Hepatocyte (in vitro differentiated cells): ENCODE measurements at places on chromosomes 13 and 19.

GRCh38 chr13:94988654-94989053 lies 276.3 kb upstream of the SOX21 start:
- no peaks in the 10 kb centered on the region for H3K27me3 ChIP-seq
- no peaks in the 10 kb centered on the region for H3K4me1 ChIP-seq
- H3K27ac ChIP-seq: no peak overlapping the region
- H3K36me3 ChIP-seq: no peaks in the 10 kb centered on the region
- no peak overlapping the region for H3K4me3 ChIP-seq
- no peak for DNase-seq

- H3K27me3 ChIP-seq: no peaks in the 10 kb centered on the region
- H3K4me3 ChIP-seq: no peak overlapping the region
- no peaks in the 10 kb centered on the region for H3K36me3 ChIP-seq
- H3K27ac ChIP-seq: no peak overlapping the region
- no peak for DNase-seq
- peaks cover 25% of the 10 kb centered on the region for H3K4me1 ChIP-seq
Observed at GRCh38 chr19:40419780-40420179, 6.0 kb downstream of the SERTAD1 start.

- no peaks in the 10 kb centered on the region for H3K36me3 ChIP-seq
- DNase-seq: no peak
- no peak overlapping the region for H3K4me3 ChIP-seq
Observed at GRCh38 chr13:94112227-94112626, 367.3 kb downstream of the DCT start.

DNA sequence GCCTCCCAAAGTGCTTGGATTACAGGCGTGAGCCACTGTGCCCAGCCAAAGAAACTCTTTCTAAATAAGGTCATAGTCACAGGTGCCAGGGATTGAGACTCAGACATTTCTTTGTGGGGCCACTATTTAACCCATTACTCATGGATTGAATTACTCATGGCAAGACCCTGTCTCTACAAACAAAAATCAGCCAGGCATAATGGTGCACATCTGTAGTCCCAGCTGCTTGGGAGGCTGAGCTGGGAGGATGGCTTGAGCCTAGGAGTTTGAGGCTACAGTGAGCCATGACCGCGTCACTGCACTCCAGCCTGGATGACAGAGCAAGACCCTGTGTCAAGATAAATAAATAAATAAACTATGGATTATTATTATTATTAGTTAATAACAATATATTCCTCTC lies 3.6 kb upstream of the KLF2 start:
- H3K4me3 ChIP-seq: no peak overlapping the region
- no peaks in the 10 kb centered on the region for H3K36me3 ChIP-seq
- peaks cover 15% of the 10 kb centered on the region for H3K4me1 ChIP-seq
- H3K27me3 ChIP-seq: peaks cover 3% of the 10 kb centered on the region

DNA sequence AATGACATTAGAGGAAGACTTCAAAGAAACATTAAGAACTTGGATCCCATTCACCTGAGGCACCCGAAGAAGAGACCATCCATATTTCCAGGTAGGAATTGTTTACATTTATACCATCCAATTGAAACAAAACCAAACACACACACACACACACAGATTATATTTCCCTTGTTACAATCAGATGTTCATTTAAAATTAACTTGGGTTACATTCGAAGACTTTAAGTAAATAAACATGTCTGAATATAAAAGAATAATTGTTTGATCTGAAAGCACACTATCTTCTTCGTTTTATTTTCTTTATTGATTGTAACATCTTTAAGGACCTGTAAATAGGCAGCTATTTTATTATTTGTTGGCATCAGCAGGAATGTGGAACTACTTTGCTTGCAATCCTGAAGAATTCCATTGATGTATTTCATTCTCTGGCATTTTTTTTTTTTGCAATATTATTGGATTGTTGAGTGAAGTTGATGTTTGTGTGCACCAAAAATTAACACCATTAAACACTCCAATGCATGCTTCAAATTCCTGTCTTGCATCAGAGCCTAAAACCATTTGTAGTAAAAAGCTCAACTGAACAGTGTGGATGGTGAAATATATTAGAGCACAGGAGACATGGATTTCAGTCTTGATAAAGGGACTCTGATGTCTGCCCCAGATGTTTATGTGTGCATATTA lies 85.3 kb upstream of the FRY start:
- no peak overlapping the region for H3K4me3 ChIP-seq
- H3K27ac ChIP-seq: no peak overlapping the region
- DNase-seq: no peak
- H3K36me3 ChIP-seq: no peaks in the 10 kb centered on the region

- DNase-seq: no peak
- no peak overlapping the region for H3K4me3 ChIP-seq
- no peaks in the 10 kb centered on the region for H3K36me3 ChIP-seq
- no peak overlapping the region for H3K27ac ChIP-seq
Observed at GRCh38 chr13:43797159-43797558, 10.4 kb upstream of the ENOX1 start.

DNA sequence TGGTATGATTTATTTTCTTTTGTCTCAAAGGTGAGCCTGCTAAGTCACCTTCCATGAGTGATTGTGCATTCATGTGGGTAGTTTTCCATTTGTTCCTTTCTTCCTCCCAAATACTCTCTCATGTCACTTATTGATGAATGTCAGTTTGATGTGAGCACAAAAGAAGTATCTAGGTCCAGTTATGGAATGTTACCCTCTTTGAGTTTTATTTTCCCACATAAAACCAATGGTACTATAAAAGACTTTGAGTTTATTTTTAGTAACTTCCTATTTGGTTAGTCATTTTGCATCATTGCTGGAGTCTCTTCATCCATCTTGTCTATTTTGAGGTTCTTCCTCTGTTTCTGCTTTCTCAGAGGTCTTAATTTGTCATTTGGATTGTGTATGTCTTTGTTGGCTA lies 321.3 kb downstream of the GPC6 start:
- no peak overlapping the region for H3K4me3 ChIP-seq
- no peak for DNase-seq
- H3K36me3 ChIP-seq: no peaks in the 10 kb centered on the region
- no peaks in the 10 kb centered on the region for H3K27me3 ChIP-seq
- H3K27ac ChIP-seq: no peak overlapping the region
- H3K4me1 ChIP-seq: no peaks in the 10 kb centered on the region

- no peak for DNase-seq
- no peak overlapping the region for H3K27ac ChIP-seq
- H3K4me1 ChIP-seq: no peaks in the 10 kb centered on the region
- H3K36me3 ChIP-seq: no peaks in the 10 kb centered on the region
- H3K27me3 ChIP-seq: no peaks in the 10 kb centered on the region
Observed at GRCh38 chr13:24687611-24688010, 7.4 kb downstream of the ATP12A start.

- no peak overlapping the region for H3K27ac ChIP-seq
- H3K4me1 ChIP-seq: no peaks in the 10 kb centered on the region
- DNase-seq: no peak
- no peak overlapping the region for H3K4me3 ChIP-seq
Observed at GRCh38 chr13:45269204-45269603, 68.4 kb upstream of the KCTD4 start.

- H3K36me3 ChIP-seq: no peaks in the 10 kb centered on the region
- H3K27me3 ChIP-seq: peaks cover 6% of the 10 kb centered on the region
- H3K4me3 ChIP-seq: peak overlapping the region; percentile 52
- H3K4me1 ChIP-seq: peaks cover 3% of the 10 kb centered on the region
Observed at GRCh38 chr13:19601749-19602725, 31.4 kb upstream of the MPHOSPH8 start.

GRCh38 chr13:33296793-33297425 lies 11.4 kb upstream of the STARD13 start:
- no peaks in the 10 kb centered on the region for H3K4me1 ChIP-seq
- H3K27me3 ChIP-seq: no peaks in the 10 kb centered on the region
- H3K4me3 ChIP-seq: no peak overlapping the region

GRCh38 chr19:48836089-48837017 lies at the start of gene HSD17B14:
Gene HSD17B14, minus strand, starts transcription at chr19:48836491. Its CDS starts 80 bp downstream, at chr19:48836411.
- DNase-seq: peak; percentile 78
- peak within 1 kb of the TSS; percentile 97 for H3K27ac ChIP-seq
- H3K36me3 ChIP-seq: no peaks in the 10 kb centered on the region
- H3K27me3 ChIP-seq: no peaks in the 10 kb centered on the region
- H3K4me3 ChIP-seq: peak within 1 kb of the TSS; percentile 34

GRCh38 chr19:42189133-42189532 lies 28.3 kb downstream of the DEDD2 start:
- no peak overlapping the region for H3K27ac ChIP-seq
- H3K36me3 ChIP-seq: no peaks in the 10 kb centered on the region
- no peak for DNase-seq
- H3K27me3 ChIP-seq: peaks cover 6% of the 10 kb centered on the region
- no peak overlapping the region for H3K4me3 ChIP-seq

DNA sequence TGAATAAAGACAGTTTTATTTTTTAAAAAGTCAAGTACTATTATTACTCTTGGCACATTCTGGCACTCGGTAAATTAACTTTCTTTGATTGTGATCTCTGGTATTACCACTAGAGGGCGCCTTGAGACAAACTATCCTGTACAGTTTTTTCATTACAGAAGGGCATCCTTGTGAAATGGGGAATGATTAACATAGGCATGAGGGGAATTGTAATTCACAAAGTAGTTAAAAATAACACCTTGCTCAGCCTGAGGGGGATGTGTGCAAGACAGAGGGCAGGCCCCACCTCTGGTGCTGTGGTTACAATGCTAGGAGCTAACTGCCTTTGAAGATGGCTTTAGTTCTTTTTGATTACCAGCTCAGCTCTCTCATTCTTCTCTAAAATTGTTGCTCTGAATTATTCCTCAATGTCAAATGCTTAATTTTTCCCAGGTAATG lies 24.2 kb upstream of the C1QTNF9B start:
- H3K4me1 ChIP-seq: no peaks in the 10 kb centered on the region
- H3K36me3 ChIP-seq: no peaks in the 10 kb centered on the region
- peaks cover 5% of the 10 kb centered on the region for H3K27me3 ChIP-seq

DNA sequence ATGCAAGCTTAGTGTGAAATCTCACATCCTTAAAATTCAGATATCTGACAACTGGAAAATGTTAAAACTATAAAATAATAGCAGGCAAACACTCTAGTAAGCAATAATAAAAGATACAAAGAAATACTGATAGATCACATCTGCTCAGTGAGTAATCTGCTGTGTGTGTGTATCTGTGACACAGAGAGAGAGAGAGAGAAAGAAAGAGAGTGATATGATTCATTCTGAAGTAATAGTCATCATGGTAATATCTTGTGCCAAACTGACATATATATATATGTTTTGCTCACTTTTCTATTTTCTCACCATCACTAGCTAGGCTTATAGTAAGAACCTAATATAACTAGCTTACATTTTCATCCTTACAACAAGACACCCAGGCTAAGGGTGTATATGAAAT lies 288.0 kb upstream of the SLITRK6 start:
- no peak overlapping the region for H3K27ac ChIP-seq
- no peaks in the 10 kb centered on the region for H3K4me1 ChIP-seq
- no peaks in the 10 kb centered on the region for H3K27me3 ChIP-seq
- H3K4me3 ChIP-seq: no peak overlapping the region

- peaks cover 50% of the 10 kb centered on the region for H3K27me3 ChIP-seq
- no peak overlapping the region for H3K4me3 ChIP-seq
- H3K27ac ChIP-seq: no peak overlapping the region
- no peak for DNase-seq
- no peaks in the 10 kb centered on the region for H3K36me3 ChIP-seq
Observed at GRCh38 chr19:53904909-53905308, 4.2 kb upstream of the CACNG7 start.

DNA sequence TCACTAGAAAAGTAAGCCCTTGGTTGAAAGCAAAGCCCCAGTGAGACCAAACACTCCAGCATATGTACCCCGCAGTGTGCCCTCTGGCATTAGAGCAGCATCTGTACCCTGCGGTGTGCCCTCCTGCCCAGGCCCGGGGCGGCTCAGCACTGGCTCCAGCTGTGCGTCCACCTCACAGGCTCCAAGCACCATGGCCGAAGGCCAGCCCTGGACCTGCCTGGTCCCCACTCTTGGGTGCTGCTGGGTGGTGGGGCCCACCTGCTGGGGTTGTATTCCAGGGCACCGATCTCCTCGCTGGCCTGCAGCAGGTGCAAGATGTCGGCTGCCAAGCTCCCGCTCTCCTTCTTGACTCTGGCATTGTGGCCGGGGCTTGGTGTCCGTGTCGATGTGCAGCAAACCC lies 230.2 kb downstream of the TUBA3C start:
- no peaks in the 10 kb centered on the region for H3K4me1 ChIP-seq
- no peaks in the 10 kb centered on the region for H3K36me3 ChIP-seq
- no peak overlapping the region for H3K4me3 ChIP-seq
- no peaks in the 10 kb centered on the region for H3K27me3 ChIP-seq
- no peak overlapping the region for H3K27ac ChIP-seq
- DNase-seq: no peak

DNA sequence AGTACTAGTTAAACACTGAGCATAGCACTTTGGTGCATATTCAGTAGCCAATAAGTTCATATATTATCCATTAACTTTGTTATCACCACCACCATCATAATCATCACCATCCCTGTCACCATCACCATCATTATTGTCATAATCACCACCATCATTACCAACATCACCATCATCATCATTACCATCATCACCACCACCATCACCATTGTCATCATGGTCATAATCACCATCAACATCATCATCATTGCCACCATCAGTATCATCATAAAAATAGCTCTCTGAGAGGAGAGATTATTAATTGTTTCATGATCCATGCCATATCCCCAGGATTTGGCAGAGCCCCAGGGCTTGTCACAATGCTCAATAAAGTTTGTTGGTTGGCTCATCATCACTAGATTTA lies 49.3 kb downstream of the MBD3L1 start:
- no peaks in the 10 kb centered on the region for H3K27me3 ChIP-seq
- H3K4me1 ChIP-seq: no peaks in the 10 kb centered on the region
- no peak overlapping the region for H3K27ac ChIP-seq
- no peak overlapping the region for H3K4me3 ChIP-seq
- H3K36me3 ChIP-seq: no peaks in the 10 kb centered on the region
- no peak for DNase-seq

DNA sequence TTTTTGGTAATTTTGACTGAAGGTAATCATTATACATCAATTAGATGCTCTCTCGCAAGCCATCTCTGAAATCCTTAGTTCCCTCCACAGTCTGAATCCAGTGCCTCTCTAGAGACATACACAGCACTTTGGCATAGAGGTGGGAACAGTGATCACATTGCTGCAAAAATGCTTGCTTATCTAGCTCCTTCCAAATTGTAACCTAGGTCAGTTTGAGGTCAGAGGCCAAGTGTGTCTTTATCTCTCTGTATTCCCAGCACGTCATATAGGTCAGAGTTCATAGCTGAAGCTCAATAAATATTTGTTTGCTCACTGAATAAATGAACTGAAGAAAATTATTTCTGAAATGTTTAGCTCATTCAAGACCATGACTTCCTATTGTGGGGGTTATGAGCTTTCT lies 462.5 kb downstream of the DIAPH3 start:
- H3K27me3 ChIP-seq: no peaks in the 10 kb centered on the region
- no peak overlapping the region for H3K4me3 ChIP-seq
- no peaks in the 10 kb centered on the region for H3K36me3 ChIP-seq
- no peak for DNase-seq

GRCh38 chr19:5116292-5116691 lies 147.4 kb downstream of the KDM4B start:
- no peak overlapping the region for H3K27ac ChIP-seq
- no peak overlapping the region for H3K4me3 ChIP-seq
- DNase-seq: no peak
- peaks cover 16% of the 10 kb centered on the region for H3K4me1 ChIP-seq
- no peaks in the 10 kb centered on the region for H3K36me3 ChIP-seq

GRCh38 chr19:40433391-40434216 lies 7.8 kb upstream of the SERTAD1 start:
- peak overlapping the region; percentile 97 for H3K27ac ChIP-seq
- peaks cover 19% of the 10 kb centered on the region for H3K4me1 ChIP-seq
- H3K4me3 ChIP-seq: peak overlapping the region; percentile 31
- no peaks in the 10 kb centered on the region for H3K36me3 ChIP-seq
